ENCODE measurements at places on chromosomes 7 and 10.

- DNase-seq: no peak
Measured at GRCh38 chr7:66267249-66267648, 62.1 kb downstream of the TPST1 start.

DNA sequence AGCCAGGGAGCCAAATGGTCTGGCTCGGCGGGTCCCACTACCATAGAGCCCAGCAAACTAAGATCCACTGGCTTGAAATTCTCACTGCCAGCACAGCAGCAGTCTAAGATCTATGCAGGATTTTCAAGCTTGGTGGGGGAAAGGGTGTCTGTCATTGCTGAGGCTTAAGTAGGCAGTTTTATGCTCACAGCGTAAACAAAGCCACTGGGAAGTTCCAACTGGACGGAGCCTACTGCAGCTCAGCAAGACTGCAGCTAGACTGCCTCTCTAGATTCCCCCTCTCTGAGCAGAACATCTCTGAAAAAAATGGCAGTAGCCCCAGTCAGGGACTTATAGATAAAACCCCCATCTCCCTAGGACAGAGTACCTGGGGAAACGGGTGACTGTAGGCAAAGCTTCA lies 277.6 kb upstream of the PHF14 start:
- DNase-seq: no peak

- DNase-seq: no peak
Measured at GRCh38 chr10:73785721-73786511, 510 bp downstream of the ZSWIM8 start.

DNA sequence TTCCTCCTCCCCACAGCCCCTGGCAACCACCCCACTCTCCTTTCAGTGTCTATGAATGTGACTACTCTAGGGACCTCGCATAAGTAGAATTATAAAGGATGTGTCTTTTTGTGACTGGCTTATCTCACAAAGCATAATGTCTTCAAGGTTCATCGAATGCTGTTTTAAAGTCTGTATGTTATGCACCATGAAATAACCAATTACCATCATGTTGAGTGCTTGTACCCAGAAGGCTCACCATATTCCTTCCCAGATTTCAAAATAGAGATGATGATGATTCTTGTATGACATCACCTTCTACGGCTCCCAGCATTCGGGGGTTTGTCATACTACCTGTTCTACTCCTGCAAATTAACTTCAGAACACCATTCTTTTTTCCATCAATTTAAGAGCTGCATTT lies 11.9 kb downstream of the PKD1L1 start:
- DNase-seq: no peak

GRCh38 chr10:79123547-79123963 lies 54.8 kb downstream of the ZMIZ1 start:
- DNase-seq: no peak

- no peak for DNase-seq
Measured at GRCh38 chr10:75746356-75746755, 314.9 kb downstream of the LRMDA start.

DNA sequence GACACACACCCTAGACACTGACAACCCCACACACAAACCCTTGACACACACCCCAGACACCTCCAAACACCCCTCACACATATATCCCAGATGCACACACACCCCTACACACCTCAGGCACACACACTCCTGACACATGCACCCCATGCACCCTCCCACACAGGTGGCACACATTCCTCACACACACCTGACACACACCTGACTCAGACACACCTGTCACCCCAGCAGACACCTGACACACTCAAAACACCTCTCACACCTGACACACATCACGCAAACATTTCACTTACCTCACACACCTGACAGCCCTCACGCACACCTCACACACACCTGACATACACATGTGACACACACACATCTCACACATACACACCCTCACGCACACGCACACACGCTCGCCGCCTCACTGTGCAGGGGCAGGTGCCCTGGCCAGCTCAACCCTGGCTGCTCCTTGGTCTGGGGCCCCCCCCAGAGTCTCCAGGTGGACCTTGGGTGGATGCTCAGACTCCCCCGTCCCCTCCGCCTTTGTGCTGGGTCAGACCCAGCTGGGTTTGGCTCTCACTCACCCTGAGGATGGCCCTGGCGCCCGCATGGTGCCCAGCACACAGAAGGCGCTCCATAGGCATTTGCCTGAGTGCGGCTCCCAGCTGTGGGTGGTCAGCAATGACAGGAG lies 3.1 kb upstream of the CALY start:
- DNase-seq: no peak

- no peak for DNase-seq
Measured at GRCh38 chr10:12165999-12166775, 29.5 kb downstream of the NUDT5 start.

- DNase-seq: no peak
Measured at GRCh38 chr7:24702755-24703154, 54.5 kb downstream of the GSDME start.

- no peak for DNase-seq
Measured at GRCh38 chr10:9825491-9826018, 1192.1 kb upstream of the CELF2 start.

GRCh38 chr7:92750447-92750839 lies 85.9 kb downstream of the CDK6 start:
- no peak for DNase-seq

DNA sequence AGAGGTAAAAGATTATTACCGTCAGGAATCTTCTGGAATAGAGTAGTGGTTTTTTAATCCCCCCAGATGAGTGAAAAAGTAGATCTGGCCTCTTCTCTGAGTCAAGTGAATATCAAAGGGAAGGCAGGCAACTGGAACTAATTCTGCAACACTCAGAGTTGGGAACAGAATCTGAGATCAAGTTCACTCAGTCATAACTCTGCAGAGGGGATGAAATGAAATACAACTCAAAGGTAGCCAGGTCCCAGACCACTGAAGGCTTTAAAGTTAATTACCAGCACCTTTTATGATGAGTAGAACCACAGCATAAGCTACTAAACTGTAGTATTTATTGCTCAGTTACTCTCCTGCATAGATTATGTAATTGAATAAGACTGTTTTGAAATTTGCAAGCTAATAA lies 455.6 kb upstream of the AKR1E2 start:
- no peak for DNase-seq

DNA sequence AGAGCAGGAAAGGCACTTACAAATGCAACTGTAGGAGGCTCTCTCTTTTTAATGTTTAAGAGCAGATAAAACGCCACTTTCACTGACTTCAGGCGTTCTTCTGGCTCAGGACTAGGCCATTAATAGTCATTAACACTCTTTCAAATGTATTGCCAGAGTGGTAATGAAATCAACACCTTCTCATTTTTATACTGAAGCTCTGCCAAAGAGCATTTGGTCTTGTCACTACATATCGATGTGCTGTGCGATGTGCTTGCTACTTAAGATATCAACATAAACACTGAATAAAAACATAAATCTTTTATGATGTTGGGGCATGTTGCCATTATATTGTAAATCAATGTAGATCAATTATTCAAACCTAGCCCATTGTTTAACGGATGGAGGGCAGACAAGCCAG lies 634.7 kb downstream of the ARL4A start:
- no peak for DNase-seq

GRCh38 chr10:99673492-99673891 lies 14.2 kb downstream of the ENTPD7 start:
- DNase-seq: no peak

GRCh38 chr7:64625114-64626082 lies 40.5 kb upstream of the ZNF107 start:
- no peak for DNase-seq

DNA sequence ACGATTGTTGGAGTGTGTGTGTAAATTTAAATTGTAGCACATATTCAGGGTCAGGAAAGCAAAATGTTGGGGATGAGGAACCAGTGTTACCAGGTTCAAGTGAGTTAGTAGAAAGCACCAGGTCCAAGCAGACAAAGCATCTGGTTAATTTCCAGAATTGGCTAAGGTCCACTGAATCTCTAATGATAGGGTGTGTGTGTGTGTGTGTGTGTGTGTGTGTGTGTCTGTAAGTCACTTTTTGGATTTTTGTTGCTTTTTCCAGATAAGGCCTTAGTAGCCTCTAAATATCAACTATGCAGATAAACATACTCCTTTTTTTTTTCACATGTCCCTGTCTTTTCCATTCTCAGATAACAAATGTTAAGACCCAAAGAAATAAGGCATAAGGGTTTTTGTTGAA lies 36.6 kb upstream of the FMC1 start:
- no peak for DNase-seq

GRCh38 chr10:91311601-91312381 lies 91.3 kb downstream of the PCGF5 start:
- no peak for DNase-seq

GRCh38 chr7:130221746-130222145 lies 14.1 kb downstream of the SSMEM1 start:
- no peak for DNase-seq

DNA sequence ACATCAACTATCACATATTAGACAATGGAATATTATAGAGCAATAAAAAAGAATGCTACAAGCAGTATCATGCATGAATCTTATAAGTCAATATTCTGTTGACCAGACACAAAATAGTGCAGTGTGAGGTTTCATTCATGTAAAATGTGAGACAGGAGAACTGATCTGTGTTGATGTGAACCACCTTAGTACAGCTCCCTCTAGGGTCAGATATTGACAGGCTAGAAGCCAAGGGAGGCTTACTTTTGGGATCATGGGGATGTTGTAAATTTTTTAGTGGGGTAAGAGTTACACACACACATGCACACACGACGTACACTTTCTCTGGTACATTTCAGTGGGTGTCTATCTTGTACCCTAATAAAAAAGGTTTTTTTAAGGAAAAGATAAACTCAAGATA lies 231.6 kb upstream of the FOXK1 start:
- no peak for DNase-seq

DNA sequence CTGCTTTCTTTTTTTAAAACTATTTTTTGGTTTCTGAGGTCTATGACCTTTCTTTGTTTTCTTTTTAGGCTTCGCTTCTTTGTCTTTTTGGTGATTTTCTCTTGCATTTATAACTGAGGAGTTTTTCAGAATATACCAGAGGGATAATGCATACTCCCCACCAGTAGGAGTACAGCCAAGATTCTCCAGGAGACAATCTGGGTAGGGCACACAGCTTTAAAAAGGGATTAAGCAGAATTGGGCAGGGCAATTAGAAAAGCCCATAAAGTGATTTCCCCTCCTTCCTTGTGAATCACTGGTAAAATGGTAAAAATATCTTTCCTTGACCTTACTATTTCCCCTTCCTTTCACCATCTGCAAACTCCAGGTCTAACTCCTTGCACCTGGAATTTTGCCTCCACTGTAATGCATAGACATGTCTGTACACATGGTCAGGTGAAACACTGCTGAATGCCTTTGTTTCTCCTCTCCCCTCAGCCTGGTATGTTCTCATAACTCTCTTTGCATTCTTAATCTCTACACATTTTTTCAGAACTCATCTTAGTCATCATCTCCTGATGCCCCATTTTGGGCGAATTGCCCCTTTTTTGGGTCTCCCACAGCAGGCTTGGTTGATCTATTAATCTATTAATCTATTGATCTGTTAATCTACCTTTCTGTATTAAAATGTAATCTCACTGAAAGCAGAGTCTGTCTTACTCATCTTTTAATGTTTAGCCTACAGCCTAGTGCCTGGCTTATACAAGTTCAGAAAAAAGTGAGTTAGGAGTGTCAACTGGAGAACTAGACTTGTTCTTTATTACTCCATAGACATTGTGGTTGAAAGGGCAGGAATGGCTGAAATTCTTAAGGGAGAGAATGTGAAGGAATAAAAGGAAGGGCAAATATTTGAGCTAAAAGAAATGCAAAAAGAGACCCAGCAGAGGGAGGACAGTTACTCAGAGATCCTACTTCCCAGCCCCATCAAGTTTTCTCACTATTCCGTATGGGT lies 64.6 kb downstream of the MDFIC start:
- no peak for DNase-seq

DNA sequence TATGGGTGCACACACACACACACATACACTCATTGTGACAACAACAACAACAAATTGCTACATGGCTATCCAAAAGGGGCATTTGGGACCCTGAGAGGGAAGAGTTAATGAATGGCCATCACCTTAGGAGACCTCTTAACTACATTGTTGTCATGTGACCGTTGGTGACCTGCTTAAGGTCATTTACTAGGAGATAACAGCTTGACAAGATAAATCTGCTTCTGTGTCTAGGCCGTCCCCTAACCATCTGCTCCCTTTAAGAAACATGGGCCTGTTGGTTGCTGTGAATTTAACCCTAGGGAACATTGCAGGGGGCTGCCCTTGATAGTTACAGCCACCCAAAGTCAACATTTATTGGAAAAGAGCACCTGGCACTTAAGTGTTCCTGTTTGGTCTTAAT lies 29.7 kb downstream of the C1QL3 start:
- DNase-seq: no peak

GRCh38 chr7:157224627-157225026 lies 85.9 kb downstream of the UBE3C start:
- no peak for DNase-seq

DNA sequence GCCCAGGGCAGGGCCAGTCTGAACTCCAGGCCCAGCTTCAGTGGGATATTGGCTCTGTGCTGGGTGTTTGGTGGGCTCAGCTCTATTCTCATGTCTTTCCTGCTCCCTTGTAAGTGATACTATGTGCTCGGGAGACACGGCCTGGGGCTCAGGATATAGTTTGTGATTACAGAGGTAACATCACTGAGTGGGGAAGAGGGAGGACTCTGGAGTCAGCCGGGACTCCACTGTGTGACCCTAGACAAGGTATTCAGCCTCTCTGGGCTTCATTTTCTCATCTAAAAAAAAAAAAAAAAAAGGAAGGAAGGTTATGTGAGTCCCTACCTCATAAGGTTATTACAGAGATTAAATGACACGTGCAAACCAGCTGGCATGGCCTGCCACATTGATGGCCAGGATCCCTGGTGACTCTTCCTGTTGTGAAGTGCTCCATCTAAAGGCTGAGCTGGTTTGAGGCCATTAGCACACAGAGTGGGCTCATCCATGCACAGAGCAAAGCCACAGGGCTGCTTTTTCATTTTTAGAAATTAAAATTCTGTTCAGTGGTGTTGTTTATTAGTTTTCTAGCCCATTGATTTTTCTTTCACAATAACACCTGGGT lies 15.7 kb downstream of the SLC13A4 start:
- no peak for DNase-seq
